ENCODE measurements at places on chromosomes 1 and 21.

GRCh38 chr1:30199563-30199962, 523.8 kb downstream of the MATN1 start:
- DNase-seq, result no peak

DNA sequence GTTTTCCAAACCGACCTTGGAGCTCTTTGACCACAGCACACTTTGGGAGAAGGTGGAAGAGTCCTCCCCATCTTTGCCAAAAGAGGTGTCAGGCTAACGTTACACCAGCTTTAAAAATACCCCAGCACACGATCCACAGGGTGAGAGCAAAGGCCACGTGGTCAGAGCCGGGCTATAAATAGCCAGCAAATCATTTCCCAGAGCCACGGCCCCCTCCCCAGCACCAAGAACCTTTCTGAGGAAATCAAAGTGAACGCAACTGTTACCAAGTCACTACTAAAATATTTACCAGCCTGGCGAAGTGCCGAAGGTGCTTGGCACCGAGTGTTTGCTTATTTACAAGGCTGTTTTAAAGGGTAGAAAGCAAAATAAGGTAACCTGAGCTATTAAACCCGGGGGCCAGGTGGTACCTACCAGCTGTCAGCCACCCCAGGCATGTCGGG, 72.4 kb downstream of the CASZ1 start:
- DNase-seq, result no peak

DNA sequence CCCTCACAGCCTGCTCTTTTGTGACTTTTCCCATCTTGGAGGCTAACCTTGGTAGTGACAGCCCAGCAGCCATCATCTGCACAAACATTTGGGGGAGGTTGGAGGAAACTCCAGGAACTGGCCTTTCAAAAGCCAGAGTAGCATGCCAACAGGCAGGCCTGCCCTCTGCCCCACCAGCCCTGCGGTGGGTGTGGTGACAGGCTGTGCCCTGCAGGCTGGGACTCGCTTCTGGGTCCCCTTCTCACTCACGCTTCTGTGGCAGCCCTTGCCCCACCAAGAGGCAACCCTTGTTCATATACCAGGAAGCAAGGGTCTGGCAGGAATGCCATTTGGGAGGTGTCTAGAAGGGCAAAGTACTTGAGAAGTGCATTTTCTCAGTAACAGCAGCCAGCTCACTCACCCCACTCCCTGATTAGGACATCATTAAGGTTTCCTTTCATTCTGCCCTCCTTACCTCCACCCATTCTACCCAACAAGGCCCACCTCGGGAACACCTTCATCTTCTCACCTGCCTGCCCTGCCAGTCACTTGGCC, 20.8 kb upstream of the FAM3B start:
- DNase-seq, result no peak

GRCh38 chr1:247517795-247518612, 18.2 kb downstream of the OR2C3 start:
- no peak for DNase-seq

GRCh38 chr1:33382661-33383415, 48.1 kb downstream of the PHC2 start:
- no peak for DNase-seq

GRCh38 chr1:56890229-56890628, 35.6 kb downstream of the C8A start:
- DNase-seq, result no peak

DNA sequence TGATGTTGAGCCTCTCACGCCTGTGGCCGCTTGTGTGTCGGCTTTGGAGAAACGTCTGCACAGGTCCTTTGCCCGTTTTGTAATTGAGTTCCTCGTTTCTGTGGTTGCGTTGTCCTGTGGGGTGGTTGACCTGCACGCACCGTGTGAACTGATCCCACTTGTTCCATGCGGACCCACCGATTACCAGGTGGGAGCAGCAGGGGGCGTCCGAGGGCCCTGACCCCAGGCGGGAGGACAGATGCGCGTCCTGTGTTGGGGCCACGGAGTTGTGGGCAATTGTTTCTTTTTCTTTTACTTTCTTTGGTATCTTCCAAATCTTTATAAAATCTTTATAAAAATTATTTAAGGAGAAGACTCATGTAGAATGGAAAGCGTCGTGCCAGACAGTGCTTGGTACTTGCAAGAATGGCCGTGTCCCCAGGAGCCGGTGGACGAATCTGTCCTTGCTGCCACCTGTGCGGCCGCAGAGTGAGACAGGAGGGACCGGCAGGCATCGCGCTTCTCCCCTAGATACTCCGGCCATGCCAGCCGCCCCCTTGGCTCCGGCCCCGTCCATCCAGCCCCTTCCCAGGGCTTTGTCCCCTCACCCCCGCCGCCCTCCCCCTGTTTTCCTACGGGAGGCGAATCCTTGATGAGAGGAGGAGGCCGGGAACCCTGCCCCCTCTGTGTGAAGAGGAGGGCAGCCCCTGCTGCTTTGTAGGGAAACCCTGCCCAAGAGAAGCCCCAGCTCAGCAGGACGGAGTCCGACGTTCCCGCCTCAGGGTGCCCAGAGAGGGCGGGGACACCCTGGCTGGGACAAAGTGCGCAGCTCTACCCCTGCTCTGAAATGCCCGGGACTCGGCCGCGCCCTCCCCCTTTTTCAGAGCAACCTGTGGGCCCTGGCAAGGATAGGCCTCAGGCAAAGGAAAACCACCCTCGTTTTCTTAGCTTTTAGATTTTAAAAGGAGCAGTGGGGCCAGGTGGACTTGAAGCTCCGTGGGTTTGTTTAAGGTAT, 41.7 kb downstream of the PRKCZ start:
- no peak for DNase-seq

GRCh38 chr1:91057784-91058183, 35.9 kb upstream of the ZNF644 start:
- no peak for DNase-seq

GRCh38 chr1:232748910-232749368, 56.3 kb upstream of the MAP10 start:
- DNase-seq, result no peak

GRCh38 chr1:156122519-156123355, 8.2 kb downstream of the LMNA start:
- DNase-seq, result no peak

DNA sequence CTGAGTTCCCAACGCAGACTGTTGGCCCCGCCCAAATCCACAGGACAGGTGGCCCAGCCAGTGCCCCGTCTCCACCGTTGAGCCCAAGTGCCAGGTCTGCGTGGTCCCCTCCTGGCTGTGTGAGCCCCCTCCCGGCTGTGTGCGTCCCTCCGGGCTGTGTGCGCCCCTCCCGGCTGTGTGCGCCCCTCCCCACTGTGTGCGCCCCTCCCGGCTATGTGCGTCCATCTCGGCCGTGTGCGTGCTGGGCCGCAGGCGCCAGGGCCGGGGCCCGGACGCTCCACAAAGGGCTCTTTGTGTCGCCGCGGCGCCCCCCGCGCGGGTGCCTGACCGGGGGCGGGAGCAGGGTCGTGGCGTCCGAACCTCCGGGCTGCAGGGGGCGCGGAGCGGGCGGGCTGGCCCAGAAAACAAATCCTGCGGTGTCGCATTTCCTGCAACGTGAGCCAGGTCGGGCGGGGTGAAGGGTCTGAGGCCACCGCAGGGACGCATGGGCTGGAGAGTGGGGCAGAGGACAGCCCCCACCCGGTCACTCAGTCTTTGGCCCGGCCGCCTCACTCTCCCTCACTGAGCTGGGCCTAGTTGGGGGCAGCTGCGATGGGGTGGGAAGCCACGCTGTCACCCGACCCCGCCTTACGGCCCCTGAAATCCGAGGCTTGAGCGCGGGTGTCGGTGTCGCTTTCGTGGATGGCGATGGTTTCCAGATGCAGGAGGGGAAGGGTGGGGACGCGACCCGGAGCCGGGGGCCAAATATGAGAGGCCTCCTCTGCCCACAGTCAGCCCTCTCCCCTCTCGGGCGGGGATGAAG, 18.8 kb downstream of the TNFRSF25 start:
- no peak for DNase-seq

GRCh38 chr1:69498711-69499110, 69.0 kb upstream of the LRRC7 start:
- no peak for DNase-seq

Measured in stimulated activated CD8-positive, alpha-beta memory T cell treated with anti-CD3 and anti-CD28 coated beads, Interleukin-12 subunit alpha, Interleukin-12 subunit beta, amount 100 ng/mL, for 4 hours (primary cell).